GM06990 (cell line): ENCODE measurements at places on chromosomes 6 and 20.

- peak; percentile 66 for DNase-seq
These were observed 79.6 kb upstream of the AHI1 start for GRCh38 chr6:135577059-135577538.

DNA sequence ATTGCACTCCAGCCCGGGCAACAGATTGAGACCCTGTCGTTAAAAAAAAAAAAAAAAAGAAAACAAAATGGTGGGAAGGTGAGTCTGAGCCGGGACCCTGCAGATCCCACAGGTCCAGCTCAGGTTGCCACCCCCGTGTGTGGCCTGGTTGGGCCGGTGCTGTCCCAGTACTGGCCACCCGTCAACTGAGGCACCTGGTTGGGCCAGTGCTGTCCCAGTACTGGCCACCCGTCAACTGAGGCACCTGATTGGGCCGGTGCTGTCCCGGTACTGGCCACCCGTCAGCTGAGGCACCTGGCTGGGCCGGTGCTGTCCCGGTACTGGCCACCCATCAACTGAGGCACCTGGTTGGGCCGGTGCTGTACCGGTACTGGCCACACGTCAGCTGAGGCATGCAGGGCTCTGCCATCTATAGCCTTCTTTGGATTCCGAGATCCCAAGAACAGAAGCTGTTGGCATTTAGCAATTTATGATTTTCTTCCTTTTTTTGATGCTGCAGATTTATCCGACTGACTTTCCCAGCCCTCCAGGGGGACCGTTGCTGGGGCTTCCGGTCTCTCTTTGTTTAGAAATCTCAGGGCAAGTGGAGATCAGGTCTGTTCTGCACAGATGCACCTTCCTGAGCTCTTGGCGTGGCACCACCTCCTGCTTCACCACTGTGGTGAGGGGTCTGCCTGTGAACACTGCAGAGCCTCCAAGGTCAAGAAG, 113.8 kb downstream of the SYCP2 start:
- DNase-seq: no peak

GRCh38 chr6:2598867-2599266, 151.9 kb downstream of the MYLK4 start:
- no peak for DNase-seq

GRCh38 chr6:16196984-16197546, 41.3 kb upstream of the GMPR start:
- no peak for DNase-seq

DNA sequence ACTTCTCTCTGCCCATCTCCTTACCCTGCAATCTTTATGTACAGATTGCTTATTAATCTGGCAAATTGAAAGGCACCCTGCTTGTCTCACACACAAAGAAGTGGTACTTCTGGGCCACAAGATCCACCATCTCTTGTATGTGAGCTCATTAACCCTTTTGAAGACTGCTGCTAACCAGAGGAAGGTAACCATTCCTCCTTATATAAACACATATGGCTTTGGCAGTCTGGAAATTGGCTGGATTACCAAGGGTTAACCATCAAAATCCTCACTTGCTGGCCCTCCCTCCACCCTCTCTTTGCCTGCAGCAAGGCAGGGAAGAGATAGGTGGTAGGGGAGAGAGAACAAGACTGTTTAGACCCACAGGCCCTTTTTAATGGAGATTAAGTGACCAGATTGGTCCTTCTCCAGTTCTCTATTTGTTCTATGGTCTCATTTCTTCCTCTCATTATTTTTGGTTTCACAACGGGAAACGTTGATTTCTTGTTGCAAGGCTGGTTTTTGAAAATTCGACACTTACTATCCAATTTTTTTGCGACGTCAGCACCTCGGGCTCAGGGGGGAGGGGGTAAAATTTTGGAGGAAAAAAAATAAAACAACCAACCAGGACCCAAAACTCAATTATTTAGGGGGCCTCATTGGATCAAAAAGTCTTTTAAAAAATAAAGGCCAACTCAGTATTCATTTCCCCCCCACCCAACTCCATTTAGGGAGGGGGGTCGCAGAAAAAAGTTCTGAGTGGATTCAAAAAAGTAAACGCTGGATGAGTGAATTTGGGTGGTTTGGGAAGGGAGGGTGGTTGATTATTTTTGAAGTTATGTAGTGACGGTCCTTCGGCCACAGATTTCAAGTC, 859 bp downstream of the PPP1R10 start:
- peak; percentile 48 for DNase-seq

DNA sequence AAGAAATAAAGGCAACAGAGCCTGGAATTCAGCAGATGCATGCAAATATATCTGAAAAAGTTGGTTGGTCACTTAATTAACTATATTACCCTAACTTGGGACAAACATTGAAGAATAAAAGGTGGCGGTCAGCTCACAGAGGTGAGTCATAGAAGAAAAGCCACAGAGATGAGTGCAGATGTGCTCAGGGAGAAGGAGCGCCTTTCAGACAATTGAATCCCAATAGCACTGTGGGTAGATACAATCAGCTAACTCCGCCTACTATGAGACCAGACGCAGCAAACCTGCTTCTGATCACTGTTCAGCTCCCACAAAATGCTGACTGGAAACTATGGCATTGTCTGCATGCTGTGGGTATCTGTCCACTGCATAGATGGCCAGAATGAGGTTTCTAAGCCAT, 447.8 kb downstream of the PTPRT start:
- no peak for DNase-seq

GRCh38 chr20:63964412-63964811, 5.3 kb downstream of the ZNF512B start:
- no peak for DNase-seq

- no peak for DNase-seq
These were observed 363.9 kb downstream of the KIF16B start for GRCh38 chr20:16209357-16209756.

GRCh38 chr6:52524918-52525317, 51.9 kb downstream of the TRAM2 start:
- DNase-seq: no peak

DNA sequence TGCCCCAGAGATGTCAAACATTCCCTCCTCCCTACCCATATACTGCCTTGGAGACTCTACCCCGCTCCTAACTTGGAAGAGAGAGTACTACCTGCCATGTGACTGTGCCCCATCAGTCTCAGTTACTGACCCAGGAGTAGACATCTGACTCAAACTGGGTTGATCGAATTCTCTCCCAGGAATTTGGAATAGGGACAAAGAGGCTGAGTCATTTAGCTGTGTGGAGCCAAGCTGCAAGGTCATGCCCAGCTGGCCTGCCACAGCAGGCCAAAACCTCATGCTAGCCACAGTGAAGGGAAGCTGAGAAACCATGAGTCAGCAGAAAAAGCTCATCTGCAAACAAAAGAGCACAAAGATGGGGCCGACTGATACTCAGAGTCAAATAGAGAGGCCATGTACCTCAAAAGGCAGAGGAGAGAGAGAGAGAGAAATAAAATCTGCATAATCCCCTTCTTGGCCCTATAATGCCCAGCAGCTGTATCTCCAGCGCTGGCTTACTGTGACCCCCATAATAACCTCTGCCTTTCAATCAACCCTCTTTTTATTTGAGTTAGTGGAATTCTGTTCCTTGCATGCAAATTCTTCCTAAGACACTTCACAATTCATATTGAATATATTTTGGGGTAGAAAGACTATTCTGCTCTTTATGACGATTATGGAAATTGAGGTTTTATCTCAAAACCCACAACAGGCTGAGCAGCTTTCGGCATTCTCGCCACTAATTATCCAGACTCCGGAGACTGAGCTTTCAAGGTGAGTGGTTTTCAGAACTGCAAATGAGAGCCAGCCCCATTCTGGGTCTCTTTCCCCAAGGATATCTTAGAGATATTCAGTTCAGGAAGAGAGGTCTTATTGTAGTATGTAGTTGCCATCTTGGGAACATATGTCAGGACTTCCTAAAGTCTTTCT, 21.4 kb upstream of the AKIRIN2 start:
- peak; percentile 53 for DNase-seq

DNA sequence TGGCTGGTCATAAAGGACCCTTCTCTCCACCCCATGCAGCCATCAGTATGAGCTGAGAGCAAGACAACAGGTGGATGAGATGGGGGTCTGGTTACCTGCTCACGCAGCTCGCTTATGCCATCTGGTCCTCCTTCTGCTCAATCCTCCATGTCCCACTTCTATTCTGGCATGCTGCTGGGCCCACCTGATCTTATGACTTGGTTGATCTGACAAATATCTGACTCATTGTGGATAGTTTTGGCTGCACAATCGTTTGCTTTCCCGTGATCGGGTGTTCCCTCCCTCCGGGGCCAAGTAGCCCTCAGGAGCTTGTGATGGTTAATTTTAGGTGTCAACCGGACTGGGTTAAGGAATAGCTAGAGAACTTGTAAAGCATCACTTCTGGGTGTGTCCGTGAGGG, 26.6 kb upstream of the ELMO2 start:
- no peak for DNase-seq

DNA sequence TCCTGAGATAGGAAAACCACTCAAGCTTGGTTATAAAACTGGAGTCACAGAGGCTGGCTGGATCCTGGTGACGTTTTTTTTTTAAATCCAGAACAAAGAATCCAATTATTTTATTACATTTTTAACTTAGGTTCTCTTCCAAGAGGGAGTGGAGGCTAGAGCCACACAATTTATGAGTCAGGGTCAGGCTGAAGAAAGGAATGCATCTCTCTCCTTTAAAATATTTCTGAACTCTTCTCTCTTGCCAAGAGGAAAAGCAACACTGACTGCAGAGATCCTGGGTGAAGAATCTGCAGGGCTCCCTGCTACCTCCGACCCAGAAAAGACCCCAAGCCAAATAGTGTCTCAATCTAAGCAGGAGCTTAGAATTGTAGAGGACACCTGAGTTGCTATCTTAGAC, 88.5 kb upstream of the SSTR4 start:
- DNase-seq: no peak

DNA sequence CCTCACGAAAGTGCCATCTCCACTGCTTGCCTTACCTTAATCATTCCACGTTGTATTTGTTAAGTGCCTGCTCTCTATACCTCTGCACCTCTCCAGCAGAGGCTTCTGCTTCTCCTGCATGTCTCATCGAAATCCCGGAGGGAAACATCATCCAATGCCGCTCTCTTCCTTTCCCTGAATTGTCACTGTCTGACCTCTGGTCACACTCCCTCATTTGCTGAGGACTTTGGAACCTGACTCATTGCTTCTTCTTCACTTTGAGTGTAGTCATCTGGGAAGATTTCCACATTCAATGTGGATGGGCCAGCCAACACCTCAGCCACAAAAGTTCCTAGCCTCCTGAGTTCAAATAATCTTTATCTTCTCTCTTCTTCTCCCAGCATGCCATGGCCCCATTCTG, 78.9 kb upstream of the BEND6 start:
- no peak for DNase-seq

DNA sequence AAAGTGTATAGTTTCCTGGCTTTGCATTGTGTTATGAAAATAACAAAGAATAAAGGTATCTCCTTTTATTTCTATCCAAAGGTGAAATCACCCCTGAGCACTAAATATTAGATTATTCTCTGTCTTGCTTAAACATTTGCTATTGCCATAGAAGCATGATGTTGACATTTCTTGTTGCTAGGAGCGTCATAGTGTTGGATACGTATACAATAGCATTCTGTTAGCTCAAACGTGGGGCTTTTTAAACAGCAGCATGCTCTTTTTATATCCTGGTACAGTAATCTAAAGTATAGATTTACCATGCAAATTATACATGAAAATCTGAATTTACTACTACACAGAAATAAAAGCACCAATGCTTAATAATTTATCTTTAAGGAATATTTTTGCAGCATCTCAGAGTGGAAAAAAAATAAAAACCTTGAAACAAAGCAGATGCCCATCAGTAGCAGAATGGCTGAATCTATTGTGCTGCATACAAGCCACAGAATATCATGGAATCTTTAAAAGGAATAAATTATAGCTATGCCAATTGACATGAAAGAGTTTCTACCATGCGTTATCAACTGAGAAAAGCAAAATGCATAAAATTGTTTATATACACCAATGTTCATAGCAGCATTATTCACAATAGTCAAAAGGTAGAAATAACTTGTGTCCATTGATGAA, 9.6 kb upstream of the HSF2 start:
- DNase-seq: no peak

DNA sequence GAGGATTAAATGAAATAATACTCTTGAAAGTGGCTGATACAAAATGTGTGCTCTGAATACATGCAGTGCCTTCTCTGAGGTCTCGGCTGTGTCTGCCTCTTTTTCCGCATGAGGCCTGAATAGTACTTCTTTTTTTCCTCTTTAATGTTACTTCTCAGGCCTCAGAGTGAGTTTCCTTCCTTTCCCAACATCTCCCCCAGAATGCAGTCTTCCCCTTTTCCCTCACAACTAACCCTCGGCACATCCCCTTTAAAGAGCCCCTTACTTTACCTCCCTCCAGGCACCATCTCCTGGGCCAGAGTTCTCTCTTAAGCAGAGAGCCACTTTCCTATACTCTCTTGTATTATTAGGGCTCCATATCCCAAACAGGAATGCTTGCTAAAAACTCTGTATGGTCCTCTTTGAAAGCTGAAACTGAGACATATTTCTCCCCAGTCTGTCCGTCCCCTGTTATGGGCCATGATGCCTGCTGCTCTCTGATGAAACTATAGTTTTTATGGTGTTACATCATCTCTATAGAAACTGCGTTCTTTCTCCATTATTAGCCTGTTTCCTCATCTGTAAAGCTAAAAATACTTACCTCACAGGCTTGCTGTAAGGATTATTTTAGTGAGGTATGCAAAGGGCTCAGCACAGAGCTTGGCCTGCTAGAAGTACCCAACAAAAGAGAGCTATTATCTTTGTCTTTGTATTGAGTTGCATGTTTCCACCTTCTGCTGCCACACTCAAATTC, 2.3 kb downstream of the PLAGL2 start:
- no peak for DNase-seq

GRCh38 chr20:25478889-25479568, 71.6 kb downstream of the GINS1 start:
- DNase-seq: no peak

- no peak for DNase-seq
These were observed 29.2 kb upstream of the ZNFX1 start for GRCh38 chr20:49306903-49307620.

GRCh38 chr6:75532521-75532920, 38.9 kb upstream of the FILIP1 start:
- no peak for DNase-seq

DNA sequence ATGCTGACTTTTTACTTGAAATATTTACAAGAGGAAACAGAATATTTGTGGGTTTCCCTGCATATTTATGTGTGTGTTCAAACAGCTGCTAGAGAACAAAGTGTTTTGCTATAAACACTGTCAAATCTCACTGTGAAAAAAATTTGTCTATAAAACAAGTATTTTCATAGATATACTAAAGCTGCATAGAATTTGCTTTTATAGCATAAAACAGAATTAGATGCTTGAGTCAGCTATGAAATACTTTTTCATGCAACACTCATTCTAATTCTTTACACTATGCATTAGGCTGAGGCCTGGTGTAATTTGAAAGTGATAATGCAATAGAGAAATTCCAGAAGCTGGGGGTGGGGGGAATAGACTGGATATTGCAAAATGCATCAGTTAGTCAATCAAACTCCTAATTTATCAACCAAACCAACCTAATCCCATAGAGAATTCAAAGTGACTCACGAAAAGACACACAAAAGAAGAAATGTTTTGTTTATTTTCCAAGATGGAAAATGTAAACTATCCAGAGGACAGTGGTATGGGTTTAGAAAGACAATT, 148.2 kb downstream of the LAMA2 start:
- no peak for DNase-seq

GRCh38 chr20:19737025-19737424, 21.0 kb upstream of the RIN2 start:
- DNase-seq: no peak

- peak; percentile 66 for DNase-seq
These were observed 72.2 kb upstream of the NAA20 start for GRCh38 chr20:19944772-19945459.
